ENCODE measurements at places on chromosomes 12 and 14.

GRCh38 chr12:81078469-81079196 is 754 bp downstream of the ACSS3 start:
- no peak for DNase-seq

GRCh38 chr12:116636608-116637519 is 77.7 kb downstream of the MAP1LC3B2 start:
- no peak for DNase-seq

DNA sequence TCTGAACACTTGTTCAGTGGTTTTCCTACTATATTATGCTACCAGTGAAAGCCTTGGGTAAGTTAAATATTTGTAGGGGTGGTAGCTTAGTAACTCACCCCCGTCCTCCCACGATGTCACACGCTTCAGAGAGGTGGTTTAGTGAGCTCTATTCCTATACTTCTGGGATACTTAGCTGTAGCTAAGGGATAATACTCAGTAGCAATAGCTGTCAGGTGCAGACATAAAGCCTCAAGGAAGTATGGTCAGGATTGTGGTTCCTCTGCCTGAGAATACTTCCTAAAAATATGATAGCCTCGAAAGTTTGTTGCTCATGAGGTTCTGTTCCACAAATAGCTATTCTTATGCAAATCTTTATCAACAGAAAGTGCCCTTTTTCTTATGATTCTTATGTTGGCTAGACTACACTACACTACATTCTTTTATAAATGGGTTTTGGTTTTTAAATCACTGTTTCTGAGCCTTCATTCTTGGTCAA is 11.9 kb downstream of the DLST start:
- DNase-seq = no peak

- no peak for DNase-seq
Measured at GRCh38 chr14:64463873-64464272, 1.4 kb upstream of the AKAP5 start.

- no peak for DNase-seq
Measured at GRCh38 chr12:114666746-114667668, 17.0 kb downstream of the TBX3 start.

GRCh38 chr14:25048170-25049016 is 1.6 kb downstream of the STXBP6 start:
- DNase-seq = no peak

DNA sequence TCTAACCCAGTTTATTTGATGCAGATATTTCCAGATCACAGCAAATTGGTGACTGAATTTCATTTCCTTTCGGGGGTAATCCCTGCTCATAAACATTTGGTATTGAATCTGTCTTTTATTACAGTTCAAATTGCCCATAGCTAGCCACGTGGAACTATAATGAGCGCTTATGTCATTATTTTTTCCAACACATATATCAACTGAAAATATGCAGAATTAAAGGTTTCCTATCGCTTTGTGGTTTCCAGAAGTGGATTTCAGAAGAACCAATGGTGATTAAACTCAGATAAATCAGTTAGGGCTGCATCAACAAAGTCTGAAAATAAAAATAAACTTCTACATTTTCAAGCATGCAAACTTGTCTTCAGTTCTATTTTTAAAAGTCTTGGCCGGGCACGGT is 111.9 kb downstream of the PIK3C2G start:
- no peak for DNase-seq

- DNase-seq = no peak
Measured at GRCh38 chr14:63564318-63564717, 21.1 kb upstream of the PPP2R5E start.

DNA sequence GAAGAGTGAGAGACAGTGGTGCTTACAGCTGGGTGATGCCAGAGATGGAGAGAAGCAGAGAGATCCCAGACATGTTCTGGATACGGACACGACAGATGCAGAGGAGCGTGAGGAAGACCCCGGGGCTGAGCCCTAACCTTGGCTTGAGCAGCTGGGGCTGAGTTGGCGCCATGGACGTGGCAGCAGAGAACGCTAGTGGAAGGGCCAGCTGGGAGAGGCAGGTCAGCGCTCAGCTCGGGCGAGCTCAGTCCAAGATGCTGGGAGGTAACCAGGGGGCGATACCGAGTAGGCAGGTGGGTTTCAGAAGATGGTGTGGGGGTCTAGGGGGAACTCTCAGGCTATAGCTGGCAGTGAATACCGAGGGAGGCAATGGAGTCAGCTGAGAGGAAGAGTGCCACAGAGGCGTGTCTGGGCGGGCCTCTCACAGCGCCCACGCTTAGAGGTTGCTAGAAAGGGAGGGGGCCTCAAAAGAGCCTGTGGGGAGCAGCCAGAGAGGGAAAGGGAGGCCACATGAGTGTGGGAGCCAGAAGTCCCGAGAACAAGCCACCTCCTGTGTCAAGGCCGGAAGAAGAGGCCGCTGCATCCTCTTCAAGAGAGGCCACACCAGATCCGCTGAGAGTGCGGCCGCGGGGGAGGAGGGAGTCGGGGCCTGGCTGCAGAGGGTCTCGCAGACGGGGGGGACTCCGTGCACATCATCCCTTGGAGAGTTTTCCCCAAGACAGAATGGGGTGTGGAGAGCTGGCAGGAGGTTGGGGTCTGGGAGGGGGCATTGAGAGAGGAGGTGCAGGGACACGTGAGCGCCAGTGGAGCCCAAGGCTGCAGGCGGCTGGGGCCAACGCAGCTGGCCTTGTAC is 57.0 kb upstream of the DIO3 start:
- no peak for DNase-seq

GRCh38 chr14:104319491-104320241 is 181.3 kb downstream of the KIF26A start:
- no peak for DNase-seq

DNA sequence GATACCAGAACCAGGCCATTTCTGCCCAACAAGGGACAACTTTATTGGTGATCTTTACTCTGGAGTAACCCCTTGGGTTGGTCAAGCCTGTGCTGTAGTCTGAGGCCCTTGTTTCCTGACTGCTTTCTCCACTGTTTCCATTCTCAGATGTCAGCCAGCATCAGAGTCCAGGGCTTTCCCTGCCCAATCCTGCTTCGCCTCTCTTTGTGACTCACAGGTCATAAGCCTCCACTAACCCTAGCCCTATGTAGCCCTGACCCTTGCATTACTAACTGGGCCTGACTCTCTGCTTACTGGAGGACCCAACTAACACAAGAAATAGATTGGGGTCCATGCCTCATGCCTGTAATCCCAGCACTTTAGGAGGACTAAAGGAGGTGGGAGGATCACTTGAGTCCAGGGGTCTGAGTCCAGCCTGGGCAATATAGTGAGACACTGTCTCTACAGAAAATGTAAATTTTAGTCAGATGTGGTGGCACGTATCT is 8.6 kb upstream of the SNRNP35 start:
- DNase-seq = no peak

- no peak for DNase-seq
Measured at GRCh38 chr12:105961821-105962671, 176.7 kb downstream of the NUAK1 start.

DNA sequence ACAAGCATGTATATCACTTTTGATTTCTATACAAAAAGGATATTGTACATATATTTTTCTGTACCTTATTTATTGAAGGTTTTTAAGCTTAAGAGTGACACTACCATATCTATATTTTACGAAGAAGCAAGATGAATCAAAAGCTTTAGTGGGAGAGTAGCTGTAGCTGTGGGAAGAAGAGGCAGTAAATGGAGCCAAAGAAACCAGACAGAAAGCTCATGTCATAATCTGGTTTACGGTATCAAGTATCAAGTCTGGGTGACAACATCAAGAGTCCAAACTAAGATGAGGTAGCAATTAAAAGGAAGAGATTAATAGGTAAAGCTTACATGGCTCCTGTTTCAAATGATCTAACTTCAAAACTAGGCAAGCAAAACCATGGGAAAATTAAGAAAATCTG is 54.8 kb downstream of the CEP83 start:
- DNase-seq = no peak

DNA sequence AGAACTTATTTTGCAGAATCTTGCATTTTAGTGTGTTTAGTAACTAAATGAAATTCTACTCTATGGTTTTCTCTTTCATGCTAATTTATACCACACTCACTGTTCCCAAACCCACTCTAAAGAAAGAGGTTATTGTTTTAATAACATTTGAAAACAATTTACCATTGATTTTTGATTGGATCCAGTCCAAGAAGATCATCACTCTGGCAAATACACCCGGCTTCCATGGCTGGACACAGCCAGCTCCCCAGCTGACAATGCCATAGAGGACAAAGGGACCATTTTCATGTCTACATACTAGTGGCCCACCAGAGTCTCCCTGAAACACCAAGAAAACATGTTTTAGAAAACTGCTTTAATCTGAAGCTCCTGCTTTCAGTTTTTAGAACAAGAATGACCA is 42.4 kb downstream of the OVCH1 start:
- no peak for DNase-seq

DNA sequence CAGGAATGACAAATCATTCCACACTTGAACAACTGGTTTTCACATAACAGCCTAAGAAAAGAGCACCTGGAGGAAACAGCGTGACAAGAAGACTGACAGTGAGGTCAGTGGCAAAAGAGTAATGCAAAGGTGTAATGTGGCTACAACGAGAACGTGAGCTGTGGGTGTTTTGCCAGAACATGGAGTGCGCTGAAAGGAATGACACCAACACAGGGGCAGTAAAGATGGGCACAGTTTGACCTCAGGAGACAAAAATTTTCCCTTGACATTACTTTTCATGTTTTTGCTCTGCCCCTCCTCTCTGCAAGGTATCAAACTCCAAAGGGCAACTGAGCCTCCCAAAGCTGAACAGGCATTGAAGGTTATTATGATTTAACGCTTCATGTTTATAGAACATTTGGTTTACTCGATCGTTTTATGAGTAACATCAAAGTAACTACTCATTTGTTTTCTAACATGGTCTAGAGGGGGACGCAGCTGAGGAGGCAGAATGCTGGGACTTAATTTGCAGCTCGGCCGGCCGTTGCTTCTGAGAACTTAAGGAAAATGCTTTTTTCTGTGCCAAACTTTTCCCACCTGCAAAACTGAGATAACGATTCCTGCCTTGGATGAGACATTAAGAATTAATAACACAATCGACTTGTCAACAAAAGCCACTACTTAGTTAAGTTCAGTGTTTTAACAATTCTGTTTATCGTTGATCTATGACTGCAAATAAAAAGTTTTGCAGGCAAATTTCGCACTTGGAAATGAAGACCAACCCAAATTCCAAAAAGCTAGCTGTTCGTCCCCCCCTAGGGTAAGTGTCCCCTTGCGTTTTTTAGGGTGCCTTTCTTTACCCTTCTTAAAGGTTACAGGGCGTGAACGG is 954 bp downstream of the HAUS4 start:
- DNase-seq = no peak

DNA sequence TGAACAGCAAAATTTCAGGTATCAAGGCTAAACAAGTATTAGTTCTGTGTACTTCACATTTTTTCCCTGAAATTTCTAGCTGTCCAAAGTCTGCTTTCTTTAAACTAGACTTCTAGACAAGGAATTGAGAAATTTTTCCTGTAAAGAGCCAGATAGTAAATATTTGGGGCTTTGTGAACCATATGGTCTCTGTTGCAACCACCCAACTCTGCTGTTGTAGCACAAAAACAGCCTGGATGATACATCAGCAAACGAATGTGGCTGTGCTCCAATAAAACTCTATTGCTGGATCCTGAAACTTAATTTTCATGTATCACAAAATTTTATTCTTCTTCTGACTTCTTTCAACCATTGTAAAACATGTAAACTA is 96.0 kb upstream of the SLC38A4 start:
- DNase-seq = no peak

DNA sequence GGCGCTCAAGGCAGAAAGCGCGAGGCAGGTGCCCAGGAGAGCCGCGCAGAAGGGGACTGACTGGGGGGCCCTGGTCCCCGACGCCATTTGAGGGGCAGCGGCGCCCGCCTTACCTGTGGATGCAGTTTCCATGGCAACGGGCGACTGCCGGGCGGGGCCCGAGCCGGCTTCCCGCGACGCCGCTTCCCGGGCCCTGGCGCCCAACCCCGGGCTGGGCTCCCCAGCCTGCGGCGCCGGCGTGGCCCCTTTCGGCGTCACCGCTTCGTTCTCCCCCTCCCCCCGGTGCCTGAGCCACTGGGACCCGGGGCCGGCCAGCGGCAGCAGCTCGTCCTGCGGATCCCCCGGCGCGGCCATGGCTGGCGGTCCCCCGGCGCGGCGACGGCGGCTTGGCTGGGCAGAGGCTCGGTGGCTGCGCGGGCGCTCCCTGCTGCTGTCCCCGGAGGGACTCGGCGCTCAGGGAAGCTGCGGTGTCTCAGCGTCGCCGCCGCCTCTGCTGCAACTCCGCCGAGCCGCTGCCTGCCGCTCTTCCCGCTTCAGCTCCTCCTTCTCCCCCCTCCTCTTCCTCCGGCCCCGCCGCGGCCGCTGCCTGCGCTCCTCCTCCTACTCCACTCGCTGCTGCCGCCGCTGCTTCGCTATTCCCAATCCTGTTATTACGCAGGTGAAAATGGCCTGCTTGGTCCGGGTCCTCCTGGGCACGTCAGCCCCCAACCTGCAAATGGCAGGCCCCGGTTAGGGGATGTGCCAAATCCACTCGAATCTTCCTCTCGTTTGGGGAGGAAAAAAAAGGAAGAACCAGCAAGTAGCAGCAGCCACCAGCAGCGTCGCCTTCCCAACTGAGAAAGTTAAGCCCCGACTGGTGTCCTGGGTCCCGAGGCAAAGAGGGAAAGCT is at the start of gene RTN1:
TSS of gene RTN1 (minus strand) at position 500 of the 889 bp plus-strand sequence. CDS start at position 354, 146 bp downstream.
- no peak for DNase-seq

DNA sequence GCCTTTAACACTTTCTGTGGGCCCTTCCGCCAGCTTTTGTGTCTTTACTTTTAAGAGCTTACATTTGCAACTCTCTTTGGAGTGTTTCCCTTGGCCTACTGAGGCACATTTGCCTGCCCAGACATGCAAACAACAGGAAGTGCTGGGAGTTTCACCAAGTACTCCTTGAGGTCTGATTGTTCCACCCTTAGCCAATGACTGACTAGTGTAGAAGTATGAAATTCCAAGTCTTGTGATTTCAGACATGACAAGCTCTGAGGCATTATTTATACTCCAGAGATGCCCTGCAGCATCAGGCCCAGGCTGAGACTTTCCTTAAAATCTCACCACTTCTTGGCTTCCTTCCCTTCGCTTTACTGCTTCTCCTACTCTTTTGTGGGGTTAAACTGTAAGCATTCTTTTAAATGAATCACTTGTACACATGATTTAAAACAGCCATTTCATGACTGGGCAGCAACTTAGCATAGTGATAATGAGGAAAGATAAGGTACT is 174.1 kb downstream of the SLC6A15 start:
- DNase-seq = no peak

- DNase-seq = no peak
Measured at GRCh38 chr12:26473291-26473690, 277.9 kb downstream of the SSPN start.

GRCh38 chr14:90299408-90299807 is 32.3 kb downstream of the NRDE2 start:
- no peak for DNase-seq

- no peak for DNase-seq
Measured at GRCh38 chr12:34390846-34391700, 368.8 kb downstream of the ALG10 start.

GRCh38 chr12:57612711-57613426 is 1.6 kb downstream of the ARHGEF25 start:
- no peak for DNase-seq

GRCh38 chr12:3924761-3925160 is 51.6 kb upstream of the PARP11 start:
- no peak for DNase-seq

- DNase-seq = no peak
Measured at GRCh38 chr14:37606678-37607077, 11.2 kb downstream of the TTC6 start.

- no peak for DNase-seq
Measured at GRCh38 chr14:67457782-67458181, 30.7 kb downstream of the TMEM229B start.

GRCh38 chr12:49797449-49797776 is 30.8 kb downstream of the NCKAP5L start:
- no peak for DNase-seq

All from activated CD4-positive, alpha-beta T cell treated with anti-CD3 and anti-CD28 coated beads, Interleukin-2, amount 50 U/mL, for 24 hours (primary cell).